ENCODE measurements at places on chromosomes 6 and 20. TPM values are rescaled to one million over a fixed set of nuclear protein-coding genes. Genes with fewer than 3 reads are reported as not detected.

The LY6G6C gene
- total RNA-seq: not detected

The DSP gene
- 2.5 TPM for total RNA-seq

The CYP24A1 gene
- total RNA-seq: not detected

The PDE7B gene
- total RNA-seq: 6.6 TPM

The HCRTR2 gene
- 14.1 TPM for total RNA-seq

The PLA2G7 gene
- total RNA-seq: 1.9 TPM

The MAS1L gene
- total RNA-seq: not detected
